ENCODE measurements at places on chromosomes 1 and 21.

- DNase-seq = no peak
These were observed 485.5 kb downstream of the DISC1 start for GRCh38 chr1:232112076-232112475.

GRCh38 chr1:44423591-44424537, 18.8 kb downstream of the RNF220 start:
- no peak for DNase-seq

- peak; percentile 3 for DNase-seq
These were observed 18.9 kb downstream of the SPATA46 start for GRCh38 chr1:162357681-162358266.

- DNase-seq = no peak
These were observed 17.1 kb upstream of the KCND3 start for GRCh38 chr1:112006416-112007025.

DNA sequence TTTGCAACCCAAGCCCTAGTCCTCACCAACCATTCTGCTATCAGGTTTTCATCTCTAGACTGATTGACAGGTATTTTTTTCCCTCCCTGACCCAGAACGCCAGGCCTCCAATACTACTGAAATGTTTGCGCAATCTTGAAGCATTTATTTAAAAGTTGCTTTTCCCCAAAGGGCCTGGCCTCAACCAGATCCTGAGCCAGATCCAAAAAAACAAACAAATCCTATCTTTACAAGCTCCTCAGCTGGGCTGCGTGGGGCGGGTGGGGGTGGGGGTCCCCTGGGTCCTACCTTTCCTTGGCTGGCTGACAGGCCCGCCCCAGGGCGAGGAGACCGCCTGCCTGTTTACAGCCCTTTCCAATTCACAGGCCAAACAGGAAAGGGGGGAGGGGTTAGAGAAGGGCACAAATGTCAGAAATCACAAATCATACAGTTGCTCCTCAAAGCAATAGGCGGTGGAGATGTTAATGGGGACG, 98.8 kb downstream of the FOXD2 start:
- DNase-seq = no peak

- no peak for DNase-seq
These were observed 24.5 kb downstream of the UMODL1 start for GRCh38 chr21:42095581-42095980.

GRCh38 chr1:25590096-25590824, 26.3 kb upstream of the MAN1C1 start:
- no peak for DNase-seq

DNA sequence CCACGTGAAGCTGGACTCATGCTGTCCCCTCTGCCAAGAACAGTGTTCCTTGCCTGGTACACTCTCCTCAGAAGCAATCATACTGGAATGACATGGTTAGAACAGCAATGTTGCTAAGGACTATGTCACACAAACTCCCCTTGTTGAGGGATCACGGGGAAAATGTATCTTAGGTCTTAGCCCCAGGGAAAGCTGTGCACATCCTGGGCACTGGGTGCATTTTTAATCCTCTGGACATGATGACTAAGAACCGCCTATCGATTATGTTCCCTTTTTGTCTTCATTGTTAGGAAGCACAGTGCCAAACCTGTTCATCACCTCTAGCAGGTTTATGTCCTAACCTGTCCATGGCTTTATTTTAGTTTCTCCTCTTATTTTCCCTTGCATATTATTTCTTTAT, 115.1 kb downstream of the HIVEP3 start:
- DNase-seq = no peak

DNA sequence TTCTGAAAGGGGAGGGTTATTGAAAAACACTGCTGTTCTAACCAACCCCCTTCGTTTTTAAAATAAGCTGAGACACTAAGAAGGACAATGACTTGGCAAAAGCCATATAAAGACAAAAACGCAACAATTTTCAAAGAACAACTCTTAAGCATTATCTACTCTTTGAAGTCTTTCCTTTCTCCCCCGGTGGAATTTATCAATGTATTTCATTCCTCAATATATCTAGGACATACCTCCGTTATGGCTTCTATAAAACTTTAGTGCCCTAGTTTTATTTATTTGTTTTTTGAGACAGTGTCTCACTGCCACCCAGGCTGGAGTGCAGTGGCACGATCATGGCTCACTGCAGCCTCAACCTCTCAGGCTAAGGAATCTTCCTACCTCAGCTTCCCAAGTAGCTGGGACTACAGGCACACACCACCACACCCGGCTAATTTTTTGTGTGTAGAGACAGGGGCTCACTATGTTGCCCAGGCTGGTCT, 3.2 kb downstream of the NRDC start:
- DNase-seq = no peak

- peak; percentile 23 for DNase-seq
These were observed 6.6 kb upstream of the NUP133 start for GRCh38 chr1:229514578-229515275.

DNA sequence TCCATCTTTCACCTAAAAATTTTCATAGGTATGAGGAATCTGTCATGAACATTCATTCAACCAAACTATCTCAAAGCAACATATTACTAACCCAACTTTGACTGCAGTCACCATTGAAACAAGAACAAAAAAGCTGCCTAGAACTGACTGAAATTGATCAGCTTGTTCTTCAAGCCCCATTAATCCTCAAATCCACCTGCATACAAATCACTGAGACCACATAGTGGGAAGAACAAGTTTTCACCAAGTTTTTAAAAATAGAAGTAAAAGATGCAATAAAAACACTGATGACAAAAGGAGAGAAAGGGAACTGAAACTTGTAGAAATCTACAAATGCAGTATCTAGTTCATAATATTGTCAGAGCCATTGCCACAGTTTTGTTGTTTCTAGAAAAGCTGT, 6.1 kb downstream of the SORT1 start:
- DNase-seq = no peak

DNA sequence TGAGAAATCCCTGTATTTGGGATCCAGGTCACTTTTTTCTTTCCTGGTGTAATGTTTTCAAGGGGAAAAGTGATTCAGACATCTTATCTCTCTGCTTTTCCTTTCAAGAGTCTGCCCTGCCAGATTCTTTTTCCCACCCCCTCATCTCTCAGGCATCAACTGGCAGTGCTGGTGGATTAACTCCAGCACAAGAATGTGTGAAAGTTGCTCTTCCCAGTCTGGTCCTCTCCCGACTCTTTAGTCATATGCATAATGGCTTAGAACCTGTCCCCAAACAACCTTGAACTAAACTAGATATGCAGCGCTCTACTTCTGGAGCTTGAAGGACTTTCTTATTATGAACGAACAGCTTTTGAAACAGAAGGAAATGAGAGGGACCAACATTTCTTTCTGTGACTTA, 88.5 kb downstream of the SLC44A5 start:
- no peak for DNase-seq

DNA sequence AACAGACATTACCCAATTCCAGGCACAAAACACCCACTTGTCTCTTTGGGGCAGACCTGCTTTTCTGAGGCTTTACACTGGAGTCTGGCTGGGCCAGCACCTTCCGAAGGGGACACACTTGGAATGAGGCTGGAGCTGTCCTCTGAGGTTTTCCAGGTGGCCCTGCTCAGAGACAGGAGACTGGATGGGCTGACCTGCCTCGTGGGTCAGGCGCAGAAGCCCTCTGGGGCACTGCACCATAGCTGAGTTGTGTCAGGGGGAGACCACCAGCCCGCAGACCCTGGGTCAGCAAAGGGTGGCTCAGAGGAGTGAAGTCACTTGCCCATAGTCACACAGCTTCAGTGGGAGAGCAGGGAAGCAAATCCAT, 1.8 kb downstream of the SH2D5 start:
- DNase-seq = no peak

DNA sequence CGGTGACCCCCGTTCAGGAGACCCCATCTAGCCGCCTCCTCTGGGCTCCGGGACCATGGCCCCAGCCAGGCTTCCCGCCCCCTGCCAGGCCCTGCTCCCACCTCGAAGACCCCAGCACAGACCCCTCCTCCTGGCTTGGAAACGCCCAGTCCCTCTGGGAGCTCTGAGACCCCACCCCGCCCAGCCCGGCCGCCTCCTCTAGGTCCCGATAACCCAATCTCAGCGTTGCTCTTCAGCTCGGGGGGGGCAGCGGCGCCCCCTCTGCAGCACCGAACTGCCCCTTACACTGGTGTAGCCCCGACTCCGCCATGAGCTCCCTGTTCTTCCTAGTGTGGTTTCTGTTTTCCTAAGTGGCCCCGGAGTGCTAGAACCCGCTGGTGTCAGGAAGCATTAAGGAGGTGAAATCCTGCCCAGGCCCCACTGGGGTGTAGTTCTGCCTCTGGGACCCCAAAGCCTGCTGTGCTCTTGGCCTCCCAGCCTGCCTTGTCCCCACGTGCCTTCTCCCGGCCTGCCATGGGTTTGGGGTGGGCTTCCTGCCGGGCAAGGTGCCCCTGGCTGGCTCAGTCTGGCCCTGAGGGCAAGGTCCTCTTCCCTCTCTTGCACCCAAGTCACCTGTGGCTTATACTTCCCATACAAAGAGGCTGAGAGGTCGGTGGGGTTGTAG, 10.7 kb upstream of the MMEL1 start:
- no peak for DNase-seq

DNA sequence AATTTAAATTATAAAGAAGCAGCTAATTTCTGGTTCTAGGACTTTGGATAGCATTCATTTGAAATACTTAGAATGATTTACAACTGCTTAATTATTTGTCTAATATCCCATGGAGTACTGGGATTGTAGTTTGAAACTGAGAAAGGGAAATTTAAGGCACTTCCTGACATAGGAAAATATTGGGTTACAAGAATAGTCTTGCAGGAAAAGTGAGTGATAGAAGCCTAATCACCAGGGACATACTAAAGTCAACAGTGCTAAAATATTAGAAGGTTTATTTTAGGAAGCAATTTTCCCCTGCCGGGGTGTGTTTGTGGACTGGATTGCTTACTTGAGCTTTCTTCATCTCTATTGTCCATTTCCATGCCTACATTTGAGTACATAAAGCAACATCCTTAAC, 661.6 kb downstream of the ADGRL2 start:
- DNase-seq = no peak

GRCh38 chr21:32779983-32780382, 8.4 kb upstream of the PAXBP1 start:
- DNase-seq = no peak

- no peak for DNase-seq
These were observed 61.3 kb downstream of the H3-3A start for GRCh38 chr1:226123591-226124471.

- no peak for DNase-seq
These were observed 29.2 kb downstream of the SZT2 start for GRCh38 chr1:43418858-43419257.

- DNase-seq = peak; percentile 17
These were observed 612 bp downstream of the PSMA5 start for GRCh38 chr1:109425391-109426280.

DNA sequence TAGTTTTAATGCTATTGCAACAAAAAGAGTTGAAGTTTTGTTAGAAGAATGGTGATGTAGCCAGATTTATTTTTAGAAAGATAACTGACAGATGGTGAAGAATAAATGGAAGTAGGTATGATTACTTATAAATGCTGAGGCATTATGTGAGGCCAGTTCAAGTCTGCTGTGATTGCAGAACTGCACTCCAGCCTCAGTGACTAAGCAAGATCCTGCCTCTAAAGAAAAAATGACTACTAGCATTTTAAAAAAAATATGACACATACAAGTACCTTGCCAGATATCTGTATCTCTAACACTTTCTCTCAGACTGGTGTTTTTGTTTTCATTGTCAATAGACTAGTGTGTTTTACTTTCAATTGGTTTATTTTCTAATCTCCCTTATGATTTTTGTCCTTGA, 1242.4 kb upstream of the ADGRL4 start:
- DNase-seq = no peak

GRCh38 chr1:232936941-232937340, 13.5 kb upstream of the NTPCR start:
- no peak for DNase-seq

GRCh38 chr1:242081446-242081845, 82.5 kb upstream of the MAP1LC3C start:
- no peak for DNase-seq

- DNase-seq = no peak
These were observed 56.5 kb downstream of the CAMSAP2 start for GRCh38 chr1:200795156-200795555.

DNA sequence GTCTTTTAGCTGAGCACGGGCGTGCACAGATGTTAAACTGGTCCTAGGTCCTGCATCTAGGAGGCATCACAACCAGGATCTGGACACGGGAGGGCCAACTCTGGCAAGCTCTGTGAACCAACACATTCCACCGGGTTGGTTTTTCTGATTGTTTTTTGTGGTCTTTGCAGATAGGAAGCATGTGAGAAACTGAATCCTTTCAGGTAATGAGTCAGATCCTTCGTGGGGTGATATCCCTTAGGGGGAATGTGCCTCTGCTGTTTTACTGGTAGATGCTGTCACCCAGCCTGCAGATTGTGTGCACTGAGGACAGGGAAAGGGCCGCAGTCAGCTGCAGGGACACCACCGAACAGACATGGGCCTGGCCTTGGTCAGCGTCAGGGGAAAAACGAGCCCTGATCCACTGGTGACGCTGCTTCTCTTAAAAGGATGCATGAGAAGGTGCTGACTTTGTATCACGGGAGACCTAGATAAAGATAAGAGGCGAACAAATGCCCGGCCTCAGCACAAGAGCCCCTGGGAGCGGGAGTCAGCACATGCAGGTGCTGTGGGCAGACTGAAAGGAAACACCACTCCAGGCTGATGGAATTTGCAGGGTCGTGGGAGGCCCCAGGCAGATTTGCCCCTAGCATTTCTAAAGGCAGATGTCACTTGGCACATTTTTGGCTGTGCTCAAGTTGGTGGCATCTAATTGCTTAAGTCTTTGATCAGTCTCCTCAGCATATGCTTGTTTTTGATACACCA, 51.1 kb downstream of the DOP1B start:
- no peak for DNase-seq

GRCh38 chr1:115098979-115099692, 9.8 kb upstream of the TSPAN2 start:
- DNase-seq = peak; percentile 37

DNA sequence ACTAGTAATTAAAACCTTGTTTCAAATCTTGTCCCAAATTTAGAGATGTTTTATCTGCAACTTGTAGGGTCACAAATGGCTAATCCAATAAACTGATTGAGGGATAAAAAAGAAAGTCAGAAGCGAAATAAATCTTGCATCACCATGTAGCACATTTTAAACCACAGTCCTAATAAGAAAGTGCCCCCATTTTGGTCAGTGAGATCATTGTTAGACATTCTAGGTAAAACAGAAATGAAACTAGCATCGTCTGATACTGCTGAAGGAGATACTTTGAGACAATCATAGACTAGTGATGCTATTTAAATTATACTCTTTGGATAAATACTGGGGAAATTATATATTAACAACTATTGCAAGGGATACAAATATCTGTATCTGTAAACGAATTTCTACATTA, 247.9 kb downstream of the AMY1C start:
- no peak for DNase-seq

DNA sequence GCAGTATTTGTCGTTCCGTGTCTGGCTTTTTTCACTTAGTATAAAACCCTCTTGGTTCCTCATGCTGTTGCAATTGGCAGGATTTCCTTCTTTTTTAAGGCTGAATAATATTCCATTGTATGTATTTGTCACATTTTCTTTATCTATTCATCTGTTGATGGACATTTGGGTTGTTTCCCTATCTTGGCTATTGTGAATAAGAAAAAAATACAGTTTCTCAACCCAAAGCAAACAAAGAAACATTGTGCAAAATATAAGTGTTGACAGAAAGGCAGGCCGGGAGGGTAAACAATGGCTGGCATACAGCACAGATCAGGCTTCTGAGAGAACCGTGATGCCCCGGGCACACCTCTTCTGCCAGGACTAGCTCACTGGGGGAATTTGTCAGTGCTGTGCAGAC, 26.9 kb downstream of the NENF start:
- DNase-seq = no peak
